ENCODE measurements at places on chromosomes 3 and 15.

DNA sequence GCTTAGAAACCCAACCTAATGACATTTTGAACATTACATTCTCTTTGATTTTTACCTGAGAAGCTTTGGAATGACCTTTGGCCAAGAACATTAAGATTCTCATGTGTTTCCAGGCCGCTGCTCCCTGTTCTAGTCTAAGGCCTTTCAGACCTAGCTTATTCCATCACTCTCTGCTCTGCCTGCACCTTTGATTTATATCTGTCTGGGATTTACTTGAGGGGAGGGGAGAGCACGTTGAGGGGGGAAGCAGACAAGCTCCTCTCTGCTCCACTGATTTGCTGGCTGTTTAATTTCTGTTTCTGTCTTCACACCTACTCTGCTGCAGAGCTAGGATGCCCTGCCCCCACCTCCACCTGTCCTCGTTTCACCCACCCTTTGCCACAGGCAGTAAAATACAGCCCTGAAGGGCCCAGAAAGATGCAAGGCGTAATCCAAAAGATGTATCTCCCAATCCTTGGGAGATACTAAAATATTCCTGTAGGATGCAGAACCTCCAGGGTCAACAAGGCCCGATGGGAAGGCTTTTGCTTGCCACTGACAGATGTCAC, 429.8 kb downstream of the EPHB1 start:
- no peak for DNase-seq

- DNase-seq, result no peak
These were observed 130.8 kb upstream of the PRR20G start for GRCh38 chr3:127418560-127419147.

- DNase-seq, result no peak
These were observed 86.5 kb downstream of the PIK3CB start for GRCh38 chr3:138748190-138748589.

DNA sequence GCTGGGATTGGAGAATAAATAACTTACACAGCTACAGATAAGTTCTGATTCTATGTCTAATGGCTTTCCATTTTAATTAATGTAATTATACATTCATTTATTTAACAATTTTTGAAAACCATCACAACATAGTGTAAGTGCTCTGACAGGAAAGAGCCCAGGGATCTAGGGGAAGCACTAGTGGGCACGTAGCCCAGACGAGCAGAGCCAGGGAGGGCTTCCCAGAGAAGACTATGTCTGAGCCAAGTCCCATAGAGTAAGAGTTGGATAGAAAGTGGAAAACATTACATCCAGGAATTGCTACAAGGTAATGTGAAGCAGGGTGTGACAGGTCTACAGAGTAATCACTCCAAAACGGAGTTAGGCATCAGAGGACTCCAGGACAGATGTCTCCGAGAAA, 2.9 kb upstream of the HGD start:
- no peak for DNase-seq

DNA sequence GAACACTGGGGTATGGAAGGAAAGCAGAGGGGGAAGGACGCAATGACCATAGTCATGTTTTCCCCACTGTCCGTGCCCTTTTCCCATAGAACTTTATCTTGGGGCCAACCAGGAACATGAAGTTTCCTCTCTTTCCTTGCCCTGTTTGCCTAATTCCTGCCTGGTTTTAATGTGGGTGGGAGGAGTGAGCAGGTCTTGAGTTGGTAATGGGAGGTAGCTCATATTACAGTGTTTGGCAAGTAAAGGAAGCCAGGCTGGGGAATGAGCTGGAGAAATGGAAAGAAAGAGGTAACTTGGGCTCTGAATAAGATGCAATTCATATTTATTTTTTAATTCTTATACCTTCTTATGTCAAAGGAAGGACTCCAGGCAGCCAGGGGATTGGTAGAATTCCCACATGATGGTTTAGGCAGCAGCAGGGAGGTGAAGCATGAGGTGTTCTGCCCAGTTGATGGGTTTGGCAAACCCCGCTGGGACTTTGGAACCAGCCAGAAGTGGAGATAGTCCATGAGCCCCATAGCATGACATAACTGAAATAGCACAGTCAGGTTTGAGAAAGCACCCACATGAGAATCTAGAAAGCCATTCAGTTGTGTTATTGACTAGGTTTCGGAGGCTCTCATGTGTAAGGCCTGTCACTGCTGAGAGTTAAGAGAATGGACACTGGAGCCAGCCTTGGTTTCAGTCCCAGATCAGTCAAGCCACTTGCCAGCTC, 60.0 kb downstream of the CCK start:
- DNase-seq, result no peak

- DNase-seq, result no peak
These were observed 44.3 kb upstream of the MRPS22 start for GRCh38 chr3:139299261-139300132.

GRCh38 chr3:176954517-176954916, 242.8 kb downstream of the TBL1XR1 start:
- no peak for DNase-seq

- DNase-seq, result no peak
These were observed 425.3 kb downstream of the RBMS3 start for GRCh38 chr3:29705906-29706844.

GRCh38 chr3:59782664-59783063, 732.8 kb upstream of the CFAP20DC start:
- DNase-seq, result no peak

GRCh38 chr3:3296979-3297381, 117.5 kb upstream of the CRBN start:
- DNase-seq, result no peak

DNA sequence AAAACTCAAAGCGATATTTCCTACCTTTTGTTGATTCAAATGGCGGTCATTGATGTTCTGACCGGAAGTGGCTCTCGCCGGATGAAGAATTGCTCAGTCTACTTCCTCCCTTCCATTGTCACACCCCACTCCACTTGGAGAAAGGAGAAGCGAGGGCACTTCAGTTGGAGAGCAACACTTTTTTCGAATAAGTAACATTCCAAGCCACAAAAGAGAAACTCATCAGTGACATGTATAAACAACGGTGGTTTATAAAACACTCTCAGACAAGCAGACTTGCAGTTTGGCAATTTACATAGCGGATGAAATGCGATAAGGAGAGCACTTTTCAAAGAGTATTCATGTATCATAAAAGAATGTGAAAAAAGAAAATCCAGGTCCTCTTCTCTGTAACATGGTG, 919.1 kb downstream of the MCTP2 start:
- DNase-seq, result no peak

DNA sequence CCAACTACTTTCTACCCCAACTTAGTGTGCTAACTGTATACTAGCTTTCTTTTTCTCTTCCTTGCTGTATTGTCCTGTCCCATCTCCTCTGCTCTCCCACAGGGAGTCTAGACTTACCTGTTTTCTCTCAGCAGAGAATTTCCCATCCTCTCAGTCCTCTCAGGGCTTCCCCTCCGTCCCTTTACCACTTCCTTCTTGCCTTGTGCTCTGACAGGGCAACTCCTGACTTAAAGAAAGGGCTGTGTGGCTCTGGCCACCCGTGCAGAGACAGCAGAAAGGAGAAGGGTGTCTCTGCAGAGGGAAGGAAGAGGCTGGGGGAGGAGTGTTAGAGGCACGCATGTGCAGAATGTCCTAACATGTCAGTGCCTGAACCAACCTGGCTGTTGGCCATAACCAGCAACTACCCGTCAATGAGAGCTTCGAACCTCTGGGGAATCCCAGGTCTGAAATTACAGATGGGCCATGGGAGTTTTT, at the start of gene GCSAM:
GCSAM (minus strand) TSS at position 274 of the 474 bp plus-strand sequence; CDS start at position 146, 128 bp downstream.
- no peak for DNase-seq

DNA sequence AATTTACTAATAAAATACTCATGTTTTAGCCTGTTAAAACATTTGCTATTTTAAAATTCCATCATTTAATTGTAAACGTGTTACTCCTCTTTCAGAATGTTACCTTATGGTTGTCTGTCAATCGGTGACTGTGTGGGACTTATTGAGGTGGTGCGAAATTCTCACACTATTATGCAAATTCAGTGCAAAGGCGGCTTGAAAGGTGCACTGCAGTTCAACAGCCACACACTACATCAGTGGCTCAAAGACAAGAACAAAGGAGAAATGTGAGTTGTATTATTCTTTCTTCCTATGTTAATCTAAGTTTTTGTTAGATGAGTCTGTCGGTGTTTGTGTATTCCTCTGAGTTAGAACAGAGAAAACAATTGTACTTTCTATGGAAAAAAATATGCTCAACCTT, 21.7 kb downstream of the KCNMB3 start:
- no peak for DNase-seq

DNA sequence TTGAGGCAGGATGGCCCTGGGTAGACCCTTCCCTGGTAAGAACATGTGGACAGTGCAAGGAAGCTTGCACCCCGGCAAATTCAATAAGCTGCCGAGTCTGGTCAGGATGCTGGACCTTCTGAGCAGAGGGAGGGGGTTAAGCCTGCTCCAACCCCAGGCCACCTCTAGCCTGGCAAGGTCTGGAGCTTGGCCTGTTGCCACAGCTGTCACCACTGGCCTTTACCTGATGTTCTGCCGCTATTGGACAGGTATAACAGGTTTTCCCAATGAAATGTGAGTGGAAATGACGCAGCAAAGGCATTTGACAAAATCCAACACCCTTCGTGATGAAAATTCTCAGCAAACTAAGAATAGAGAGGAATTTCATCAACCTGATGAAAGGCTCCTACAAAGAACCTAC, 699 bp upstream of the MESP1 start:
- no peak for DNase-seq

GRCh38 chr3:125309476-125309875, 65.6 kb downstream of the ZNF148 start:
- DNase-seq, result no peak

DNA sequence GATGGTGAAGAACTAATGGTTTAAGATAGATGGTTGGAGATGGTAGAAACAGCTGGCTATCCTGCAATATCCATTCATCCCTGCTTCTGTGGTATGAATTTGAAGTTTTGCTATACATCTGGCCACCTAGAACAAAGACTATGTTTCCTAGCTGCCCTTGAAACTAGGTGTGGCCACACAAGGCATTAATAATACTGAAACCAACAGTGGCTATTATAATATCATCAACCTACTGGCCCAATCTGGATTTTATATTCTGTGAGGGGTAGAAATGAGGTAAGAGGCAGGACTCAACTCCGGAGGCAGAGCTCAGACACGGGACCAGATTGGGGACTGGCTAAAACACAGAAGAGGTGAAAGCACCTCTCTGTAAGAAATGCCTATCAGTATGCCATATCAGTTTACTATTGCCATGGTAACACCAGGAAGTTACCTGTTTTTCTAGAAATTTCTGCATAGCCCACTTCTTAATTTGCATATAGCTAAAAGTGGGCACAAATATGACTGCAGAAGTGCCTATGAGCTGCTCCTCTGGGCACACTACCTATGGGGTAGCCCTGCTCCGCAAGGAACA, 8.4 kb downstream of the IFT80 start:
- DNase-seq, result no peak

DNA sequence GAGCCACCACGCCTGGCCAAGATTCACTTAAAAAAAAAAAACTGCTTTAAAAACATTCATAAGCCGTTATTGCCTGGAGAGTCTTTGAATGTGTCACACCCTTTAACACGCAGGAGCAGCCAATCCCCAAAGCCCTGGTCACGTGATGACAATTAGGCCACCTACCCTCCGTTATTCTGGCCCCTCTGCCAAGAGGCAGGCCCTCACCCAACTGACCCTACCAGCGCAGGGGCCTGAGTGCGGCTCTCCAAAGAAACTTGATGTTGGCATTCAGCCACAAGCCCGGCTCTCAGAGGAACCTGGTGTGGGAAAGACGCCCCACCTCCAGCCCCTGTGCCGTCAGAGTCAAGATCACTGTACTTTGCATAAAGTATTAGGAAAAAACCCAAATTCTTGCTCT, 11.6 kb upstream of the MUC4 start:
- no peak for DNase-seq

DNA sequence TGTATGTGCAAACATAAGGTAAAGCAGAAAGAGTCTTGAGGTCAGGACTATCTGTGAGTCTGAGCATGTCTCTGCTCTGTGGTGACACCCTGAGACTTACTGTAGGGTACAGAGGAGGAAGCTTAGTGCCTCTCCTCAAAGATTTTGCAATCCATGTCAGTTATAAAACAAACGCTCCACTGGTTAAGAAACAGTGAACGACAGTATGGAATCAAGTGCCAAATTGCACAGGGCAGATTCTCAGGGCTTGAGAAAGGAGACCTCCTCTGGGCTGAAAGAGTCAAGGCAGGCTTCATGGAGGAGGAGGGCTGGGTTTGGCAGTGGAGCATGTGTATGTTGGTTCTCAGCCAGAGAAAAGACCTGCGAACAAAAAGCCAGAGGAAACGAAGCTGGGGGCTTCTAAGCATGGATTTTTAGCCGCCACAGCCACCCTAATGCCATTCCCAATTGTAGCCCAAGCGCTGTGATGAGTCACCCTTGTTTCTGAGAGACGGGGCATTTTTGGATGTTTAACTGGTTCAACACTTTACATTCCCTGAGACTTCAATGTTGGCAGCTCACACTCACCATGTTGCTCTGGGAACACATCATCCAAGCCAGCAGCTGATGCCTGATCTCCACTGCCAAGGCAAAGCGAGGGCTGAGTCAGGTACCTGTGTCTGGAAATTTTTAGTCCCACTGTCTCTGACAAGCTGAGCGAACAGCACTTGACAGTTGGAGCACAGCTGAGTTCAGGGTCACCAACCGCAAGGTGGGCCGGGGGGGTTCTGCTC, 3.4 kb upstream of the DGKG start:
- DNase-seq, result no peak

DNA sequence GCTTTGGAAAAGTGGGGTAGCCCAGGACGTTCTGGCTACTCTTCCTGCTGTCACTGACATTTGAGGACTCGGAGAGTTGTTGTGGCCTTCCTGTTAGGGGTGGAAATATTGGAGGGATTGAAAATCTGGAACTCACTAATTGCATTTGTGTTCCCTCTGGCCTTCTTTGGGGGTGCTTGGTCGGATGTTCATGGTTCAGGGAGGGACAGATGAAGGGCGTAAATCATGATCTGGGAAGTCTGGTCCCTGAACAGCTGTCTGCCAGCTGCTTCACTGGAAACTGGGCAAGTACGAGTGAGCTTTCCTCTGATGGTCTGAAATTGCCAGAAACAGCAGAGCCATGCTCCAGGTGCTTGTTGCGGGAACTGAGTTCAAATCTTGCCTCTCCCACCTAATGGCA, 327.8 kb upstream of the C2CD4B start:
- DNase-seq, result no peak

DNA sequence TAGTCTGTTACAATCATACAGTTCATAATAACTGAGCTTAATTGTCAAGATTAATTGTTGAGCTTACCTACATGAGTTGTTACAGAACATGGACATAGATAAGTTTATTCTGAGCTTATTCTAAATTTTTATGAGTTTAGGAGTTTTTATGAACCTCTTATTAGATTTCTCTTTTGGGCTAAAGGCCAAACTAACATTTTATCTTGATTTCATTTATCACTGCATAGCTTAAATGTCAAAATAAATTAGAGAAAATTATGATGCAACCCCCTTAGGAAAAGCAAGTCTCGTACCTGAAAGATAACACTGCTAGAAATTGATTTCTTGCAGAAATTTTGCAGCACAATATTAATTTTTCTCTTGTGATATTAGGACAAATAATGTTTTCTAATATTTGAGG, 54.5 kb downstream of the CNTN6 start:
- no peak for DNase-seq

DNA sequence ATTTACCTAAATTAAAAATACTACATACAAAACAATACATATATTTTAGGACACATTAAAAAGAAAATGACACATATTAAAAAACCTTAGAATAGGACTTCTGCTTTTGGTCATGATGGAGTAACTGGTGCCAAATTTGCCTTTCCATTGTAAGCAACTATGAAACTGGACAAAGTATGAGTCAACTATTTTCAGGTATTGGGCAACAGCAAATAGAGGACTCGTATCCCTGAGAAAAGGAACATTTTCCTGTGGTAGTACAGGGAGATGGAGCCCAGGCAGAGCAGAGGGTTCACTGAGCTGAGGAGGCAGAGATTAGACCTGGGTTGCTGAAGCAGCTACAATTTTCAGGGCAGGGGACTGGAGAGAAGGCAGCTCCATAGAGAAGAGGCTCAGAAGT, 14.7 kb downstream of the CCR1 start:
- DNase-seq, result no peak
